MCF 10A (cell line): ENCODE measurements at places on chromosomes 13 and 19. TPM values are rescaled to one million over a fixed set of nuclear protein-coding genes. Genes with fewer than 3 reads are reported as not detected.

- DNase-seq, result no peak
Measured at GRCh38 chr19:5545984-5546383, 21.8 kb downstream of the TINCR start.

GRCh38 chr19:3193256-3194105, 7.8 kb downstream of the NCLN start:
- DNase-seq, result no peak

DNA sequence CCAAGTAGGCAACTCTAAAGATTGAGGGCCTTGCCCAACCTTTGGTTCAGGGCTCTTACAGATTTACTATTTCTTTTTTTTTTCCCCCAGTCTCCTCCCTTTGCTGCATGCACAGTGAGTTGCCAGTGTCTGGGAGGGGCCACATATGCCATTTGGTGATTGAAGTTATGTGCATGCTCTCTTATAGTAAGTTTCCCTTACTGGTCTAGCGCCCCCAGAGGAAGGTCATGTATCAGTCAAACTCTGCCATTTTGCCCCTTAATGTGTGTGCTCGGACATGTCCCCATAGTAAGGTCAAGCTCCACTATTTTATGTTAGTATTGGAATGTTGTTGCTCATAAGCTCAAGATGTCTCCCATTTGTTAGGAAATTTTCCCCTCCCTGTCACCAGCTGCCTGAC, 1138.0 kb upstream of the SLC10A2 start:
- no peak for DNase-seq

DNA sequence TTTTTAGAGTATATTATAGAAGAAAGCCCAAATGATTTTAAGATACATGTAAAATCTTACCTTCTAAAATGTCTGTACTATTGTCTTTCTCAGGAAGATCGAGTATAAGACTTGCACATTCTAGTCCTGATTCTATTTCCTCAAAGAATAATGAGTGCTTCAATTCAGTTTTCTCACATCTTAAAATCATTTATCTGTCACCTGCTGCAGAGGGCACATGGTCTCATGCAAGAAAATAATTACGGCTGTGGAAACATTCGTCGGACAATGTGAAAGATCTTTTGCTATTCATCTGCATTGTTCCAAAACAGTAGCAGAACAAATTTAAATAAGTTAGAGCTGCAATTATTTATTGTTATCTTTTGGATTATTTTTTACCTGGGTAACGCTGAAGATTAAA, 1403.5 kb downstream of the PCDH9 start:
- DNase-seq, result no peak

GRCh38 chr13:32645854-32646253, 59.6 kb downstream of the PDS5B start:
- no peak for DNase-seq

DNA sequence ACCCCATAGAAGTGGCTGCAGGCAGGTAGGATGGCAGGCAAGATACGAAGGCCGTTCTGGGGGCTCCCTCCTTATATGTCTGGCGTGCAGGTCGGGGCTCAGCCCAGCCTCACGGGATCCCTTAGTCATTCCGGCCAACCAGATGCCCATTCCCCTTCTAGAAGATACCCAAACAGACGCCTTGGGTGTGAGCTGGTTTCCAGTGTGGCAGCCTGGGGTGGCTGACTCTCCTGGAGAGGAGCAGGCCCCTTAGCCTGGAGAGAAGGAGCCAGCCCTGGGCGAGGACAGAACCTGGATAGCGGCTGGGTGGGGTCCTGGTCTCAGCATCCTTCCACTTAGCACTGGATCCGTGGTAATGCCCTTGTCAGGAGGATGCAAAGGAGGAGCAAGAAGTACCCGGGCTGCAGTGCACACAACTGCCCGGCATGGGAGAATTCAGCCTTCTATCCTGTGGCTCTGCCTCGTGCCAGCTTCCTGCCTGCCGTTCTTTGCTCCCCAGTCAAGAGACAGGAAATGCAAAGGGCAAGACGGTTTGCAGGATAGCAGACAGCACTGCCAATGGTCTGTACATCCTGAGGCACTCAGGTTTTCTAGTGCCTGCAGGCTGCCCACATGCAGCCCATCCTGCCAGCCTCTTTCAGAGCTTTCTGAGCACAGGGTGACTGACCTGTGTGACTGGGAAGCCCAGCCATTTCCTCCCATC, 56.7 kb upstream of the WASF3 start:
- DNase-seq, result no peak

DNA sequence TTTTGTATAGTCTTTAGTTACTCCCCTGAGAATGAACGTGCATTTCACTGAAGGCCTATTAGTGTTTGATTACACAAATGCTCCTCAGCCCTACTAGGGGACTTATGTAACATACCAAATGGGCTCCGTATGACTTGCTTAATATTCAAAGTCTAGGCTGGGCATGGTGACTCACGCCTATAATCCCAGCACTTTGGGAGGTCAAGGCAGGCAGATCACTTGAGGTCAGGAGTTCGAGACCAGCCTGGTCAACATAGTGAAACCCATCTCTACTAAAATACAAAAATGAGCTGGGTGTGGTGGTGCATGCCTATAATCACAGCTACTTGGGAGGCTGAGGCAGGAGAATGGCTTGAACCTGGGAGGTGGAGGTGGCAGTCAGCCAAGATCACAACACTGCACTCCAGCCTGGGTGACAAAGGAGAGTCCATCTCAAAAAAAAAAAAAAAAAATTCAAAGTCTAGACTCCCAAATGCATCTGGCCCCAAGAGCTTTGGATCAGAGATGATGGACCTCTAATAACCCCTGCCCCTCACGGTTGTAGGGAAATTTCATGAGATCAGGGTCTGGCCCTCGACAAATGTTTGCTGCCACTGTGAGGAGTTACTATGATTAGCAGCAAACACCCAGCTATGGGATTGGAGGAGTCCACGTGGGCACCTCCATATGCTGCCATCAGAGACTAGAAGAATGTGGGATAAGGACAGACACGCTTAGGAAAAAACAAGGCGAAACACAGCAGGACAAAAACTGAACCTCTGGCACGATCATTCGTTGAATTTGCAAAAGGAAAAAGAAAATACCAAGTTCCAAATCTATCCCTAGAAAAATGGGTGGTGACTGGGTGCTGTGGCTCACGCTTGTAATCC, 4.6 kb downstream of the FBXO17 start:
- DNase-seq, result no peak

DNA sequence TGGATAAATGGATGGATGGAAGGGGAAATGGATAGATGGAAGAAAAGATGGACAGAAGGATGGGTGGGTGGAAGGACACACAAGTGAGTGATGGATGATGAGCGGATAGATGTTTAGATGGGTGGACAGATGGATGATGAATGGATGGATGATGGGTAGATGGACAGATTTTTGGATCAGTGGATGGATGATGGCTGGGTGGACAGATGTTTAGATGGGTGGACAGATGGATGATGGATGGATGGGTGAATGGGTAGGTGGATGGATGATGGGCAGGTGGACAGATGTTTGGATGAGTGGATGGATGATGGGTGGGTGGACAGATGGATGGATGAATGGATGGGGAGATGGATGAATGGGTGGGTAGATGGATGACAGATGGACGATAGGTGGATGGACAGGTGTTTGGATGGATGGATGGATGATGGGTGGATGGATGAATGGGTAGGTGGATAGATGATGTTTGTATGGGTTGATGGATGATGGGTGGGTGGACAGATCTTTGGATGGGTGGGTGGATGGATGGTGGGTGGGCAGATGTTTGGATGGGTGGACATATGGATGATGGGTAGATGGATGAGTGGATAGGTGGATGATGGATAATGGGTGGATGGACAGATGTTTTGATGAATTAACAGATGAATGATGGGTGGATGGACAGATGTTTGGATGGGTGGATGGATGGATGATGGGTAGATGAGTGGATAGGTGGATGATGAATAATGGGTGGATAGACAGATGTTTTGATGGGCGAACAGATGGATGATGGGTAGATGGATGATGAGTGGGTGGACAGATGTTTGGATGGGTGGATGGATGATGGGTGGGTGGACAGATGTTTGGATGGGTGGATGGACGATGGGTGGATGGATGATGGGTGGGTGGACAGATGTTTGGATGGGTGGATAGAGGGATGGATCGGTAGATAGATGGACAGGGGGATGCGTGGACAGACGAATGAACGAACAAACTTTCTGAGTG, 39.5 kb downstream of the CERS4 start:
- DNase-seq, result no peak

DNA sequence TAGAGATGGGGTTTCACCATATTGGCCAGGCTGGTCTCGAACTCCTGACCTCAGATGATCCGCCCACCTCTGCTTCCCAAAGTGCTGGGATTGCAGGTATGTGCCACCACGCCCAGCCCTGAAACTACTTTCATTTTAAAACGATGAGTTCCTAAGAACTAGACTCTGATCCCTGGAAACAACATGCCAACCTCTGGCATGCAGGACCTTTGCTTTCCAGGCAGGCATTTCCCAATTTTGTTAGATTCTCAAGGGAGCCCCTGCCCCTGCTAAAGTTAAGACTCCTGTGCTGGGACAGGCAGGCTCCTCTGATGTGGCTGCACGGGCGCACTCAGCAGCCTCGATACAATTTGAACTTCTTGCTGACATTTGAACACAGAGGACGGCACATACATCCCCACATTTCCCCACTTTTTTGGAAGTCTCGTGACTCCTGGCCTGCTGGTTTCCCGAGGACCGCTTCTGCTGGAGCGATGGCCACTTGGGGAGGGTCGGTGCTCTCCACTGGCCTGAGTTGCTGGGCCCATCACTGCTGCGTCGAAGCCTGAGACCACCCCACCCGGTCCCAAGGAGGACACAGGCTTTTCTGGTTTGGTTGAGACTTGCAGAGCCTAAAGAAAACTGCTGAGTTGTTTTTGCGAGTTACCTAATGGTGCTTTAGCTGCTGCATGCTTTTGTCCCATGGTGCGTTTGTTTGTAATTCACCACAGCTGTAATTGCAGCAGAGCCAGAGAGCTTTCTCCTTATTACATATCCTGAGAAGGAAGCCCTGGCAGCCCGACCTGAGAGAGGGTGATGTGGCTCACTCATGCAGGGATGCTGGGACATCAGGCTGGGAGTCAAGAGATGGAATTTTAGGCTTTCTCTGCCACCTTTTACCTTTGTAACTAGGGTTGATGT, 8.2 kb downstream of the ATP11A start:
- DNase-seq, result no peak

GRCh38 chr19:33443638-33444561, 70.4 kb downstream of the CEBPG start:
- no peak for DNase-seq

GRCh38 chr19:7928741-7929701, 3.1 kb upstream of the CTXN1 start:
- DNase-seq, result peak; percentile 82

DNA sequence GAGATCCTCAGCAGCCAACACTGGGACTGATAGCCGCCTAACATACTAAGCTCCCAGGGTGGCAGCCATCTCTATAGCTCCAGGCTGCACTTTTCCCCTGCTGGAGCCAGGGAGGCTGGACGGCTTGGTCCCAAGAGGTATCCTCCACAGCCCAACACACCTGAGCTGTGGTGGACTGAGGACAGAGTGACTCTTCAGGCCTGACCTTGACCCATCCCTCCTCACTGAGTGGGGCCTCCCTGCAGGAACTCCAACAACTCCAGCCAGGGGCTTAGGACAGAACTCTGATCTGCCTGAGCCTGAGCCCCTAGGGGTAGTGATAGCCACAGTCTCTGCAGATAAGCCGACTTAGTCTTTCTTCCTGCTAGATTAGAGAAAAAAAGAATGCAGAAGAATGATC, 958.1 kb upstream of the PRR20A start:
- DNase-seq, result no peak

GRCh38 chr13:53112522-53112921, 83.9 kb downstream of the OLFM4 start:
- peak; percentile 29 for DNase-seq

DNA sequence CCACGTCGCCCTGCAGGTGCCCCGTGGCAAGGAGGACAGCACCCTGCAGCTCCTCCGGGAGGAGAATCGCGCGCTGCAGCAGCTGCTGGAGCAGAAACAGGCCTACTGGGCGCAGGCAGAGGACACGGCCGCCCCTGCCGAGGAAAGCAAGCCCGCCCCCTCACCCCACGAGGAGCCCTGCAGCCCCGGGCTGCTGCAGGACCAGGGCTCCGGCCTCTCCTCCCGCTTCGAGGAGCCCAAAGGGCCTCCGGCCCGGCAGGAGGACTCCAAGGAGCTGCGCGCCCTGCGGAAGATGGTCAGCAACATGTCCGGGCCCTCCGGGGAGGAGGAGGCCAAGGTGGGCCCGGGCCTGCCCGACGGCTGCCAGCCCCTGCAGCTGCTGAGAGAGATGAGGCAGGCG, 11.6 kb downstream of the CBY2 start:
- DNase-seq, result no peak

DNA sequence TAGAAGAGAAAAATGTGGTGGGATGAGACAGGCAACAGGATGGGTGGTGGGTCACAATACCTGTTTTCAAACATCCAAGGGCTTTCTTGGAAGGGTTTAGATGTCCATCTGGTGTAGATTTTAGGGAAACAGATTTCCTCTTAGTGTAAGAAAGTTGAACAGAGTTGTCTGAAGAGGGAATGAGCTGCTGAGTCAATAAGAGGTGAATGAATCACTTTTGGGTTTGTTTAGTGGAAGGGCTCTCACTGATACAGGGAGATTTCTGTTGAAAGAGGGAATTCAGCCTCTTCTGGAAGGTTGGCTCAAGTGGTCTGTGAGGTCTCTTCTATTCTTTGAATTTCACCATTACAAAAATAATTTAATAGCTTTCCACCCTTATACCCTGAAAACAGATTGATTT, 54.6 kb downstream of the LACC1 start:
- DNase-seq, result no peak

- DNase-seq, result peak; percentile 96
Measured at GRCh38 chr19:4374498-4375163, 25.7 kb downstream of the SH3GL1 start.

DNA sequence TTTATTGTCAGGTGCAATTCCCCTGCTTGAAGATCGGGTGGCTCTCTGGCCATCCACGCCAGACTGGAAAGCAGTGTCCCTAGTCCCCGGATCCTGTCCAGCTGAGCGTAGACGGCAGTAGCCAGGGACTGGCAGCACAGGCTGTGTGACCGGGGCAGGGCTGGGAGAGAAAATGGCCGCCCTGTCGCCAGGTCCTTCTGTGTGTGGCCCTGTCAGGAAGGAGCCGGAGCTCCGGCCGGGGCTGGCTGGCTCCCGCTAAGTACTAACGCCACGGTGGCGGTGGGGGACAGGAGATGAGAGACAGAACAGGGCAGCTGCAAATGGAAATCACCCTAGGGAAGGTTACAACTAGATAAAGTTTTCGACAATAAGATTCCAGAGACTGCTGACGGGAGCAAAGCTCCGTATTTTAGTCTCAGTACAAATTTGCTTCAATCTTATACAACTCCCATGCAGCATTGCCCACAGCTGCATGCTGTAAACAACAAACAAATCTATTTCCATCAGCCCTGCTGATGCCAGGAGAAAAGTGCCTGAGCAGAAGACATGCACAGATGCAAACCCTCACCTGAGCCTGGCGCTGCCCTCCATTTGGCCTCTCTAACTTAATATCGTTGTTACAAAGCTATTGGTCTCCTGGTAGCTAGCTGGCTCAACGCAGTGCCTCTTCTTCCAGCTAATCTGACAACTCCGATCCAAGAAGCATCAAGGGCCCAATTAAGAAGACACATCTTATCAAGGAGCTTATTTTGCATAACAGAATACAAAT, 253.0 kb downstream of the TSHZ3 start:
- no peak for DNase-seq

Gene CRX
- not detected in 2 replicates for total RNA-seq

Gene ATP8A2
- 0.26 and 0.34 TPM in 2 replicates for total RNA-seq

Gene ZSCAN4
- total RNA-seq, result not detected in 2 replicates
